Sigmoid colon (tissue), 7 donors: ENCODE measurements at places on chromosomes 16 and 17. TPM values are rescaled to one million over a fixed set of nuclear protein-coding genes. Genes with fewer than 3 reads are reported as not detected.

GRCh38 chr17:17345294-17345597 lies 42.1 kb downstream of the NT5M start:
- no peak overlapping the region for H3K27ac ChIP-seq
- H3K4me3 ChIP-seq, result no peak overlapping the region
- DNase-seq, result no peak
- no peaks in the 10 kb centered on the region for H3K4me1 ChIP-seq

DNA sequence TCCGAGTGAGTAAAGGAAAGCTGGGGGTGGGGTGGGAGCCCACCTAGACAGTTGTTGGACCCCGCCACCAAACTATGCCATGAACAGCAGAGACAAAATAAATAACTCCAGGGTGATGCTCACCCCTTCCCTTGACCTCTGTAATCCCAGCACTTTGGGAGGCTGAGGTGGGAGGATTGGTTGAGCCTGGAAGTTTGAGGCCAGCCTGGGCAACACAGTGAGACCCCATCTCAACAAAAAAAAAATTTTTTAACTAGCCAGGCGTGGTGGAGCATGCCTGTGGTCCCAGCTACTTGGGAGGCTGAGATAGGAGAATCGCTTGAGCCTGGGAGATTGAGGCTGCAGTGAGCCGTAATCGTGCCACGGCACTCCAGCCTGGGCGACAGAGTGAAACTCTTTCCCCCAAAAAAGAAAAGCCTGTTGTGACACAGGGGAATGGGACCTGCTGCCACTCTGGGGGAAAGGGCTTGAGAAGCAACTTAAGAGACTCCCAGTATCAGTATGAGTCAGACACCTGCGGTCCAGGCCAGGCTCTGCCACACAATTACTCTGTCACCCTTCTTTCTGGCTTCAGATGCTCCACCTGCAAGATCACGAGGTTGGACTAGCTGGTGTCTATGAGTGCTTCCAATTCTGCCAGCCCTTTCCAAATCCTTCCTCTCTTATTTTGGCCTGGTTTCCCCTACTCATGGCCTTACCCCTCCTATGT lies 5.0 kb downstream of the SGCA start:
- peak overlapping the region; percentile 45 for H3K27ac ChIP-seq
- H3K27me3 ChIP-seq, result no peaks in the 10 kb centered on the region
- no peak for DNase-seq
- H3K36me3 ChIP-seq, result no peaks in the 10 kb centered on the region

Gene TEKT1
- total RNA-seq, result not detected

GRCh38 chr17:16584273-16584995 lies 15.4 kb upstream of the ZNF287 start:
- no peak overlapping the region for H3K4me3 ChIP-seq
- no peaks in the 10 kb centered on the region for H3K36me3 ChIP-seq
- H3K27ac ChIP-seq, result peak overlapping the region; percentile 27
- H3K27me3 ChIP-seq, result no peaks in the 10 kb centered on the region
- peak; percentile 98 for DNase-seq
- H3K4me1 ChIP-seq, result peaks cover 19% of the 10 kb centered on the region

DNA sequence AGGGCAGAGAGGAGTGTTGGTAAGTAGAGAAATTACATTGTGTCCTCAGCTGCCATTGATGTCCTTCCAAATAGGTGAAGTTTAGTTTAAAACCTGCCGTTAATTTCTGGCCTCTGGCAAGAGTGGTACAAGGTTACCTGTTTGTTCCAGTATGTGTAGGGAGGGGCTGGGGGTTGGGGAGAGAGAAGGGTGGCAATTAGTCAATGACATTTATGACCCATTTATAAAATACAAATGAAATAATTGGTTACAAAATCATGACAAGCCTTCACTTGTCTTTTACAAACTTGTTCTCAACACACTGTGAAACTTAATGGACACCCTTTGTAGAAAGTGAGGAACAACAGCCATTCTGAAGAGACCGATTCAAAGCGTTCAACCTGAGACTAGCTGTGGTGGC lies 281.0 kb downstream of the FTO start:
- H3K4me1 ChIP-seq, result no peaks in the 10 kb centered on the region
- H3K27ac ChIP-seq, result no peak overlapping the region
- H3K27me3 ChIP-seq, result no peaks in the 10 kb centered on the region
- DNase-seq, result no peak
- no peaks in the 10 kb centered on the region for H3K36me3 ChIP-seq

Gene RGS9
- total RNA-seq, result 30.5 TPM

Gene CASKIN2
- total RNA-seq, result 14.7 TPM

Gene METRNL
- 26.8 TPM for total RNA-seq
